ENCODE measurements at places on chromosomes 11 and 22.

GRCh38 chr11:70799386-70799785, 401.1 kb downstream of the CTTN start:
- no peak for DNase-seq

- DNase-seq: no peak
These were observed 86.4 kb downstream of the CELSR1 start for GRCh38 chr22:46450931-46451561.

GRCh38 chr11:11420899-11421285, 67.8 kb upstream of the CSNK2A3 start:
- DNase-seq: no peak

GRCh38 chr11:105754716-105755115, 144.8 kb downstream of the GRIA4 start:
- DNase-seq: no peak

DNA sequence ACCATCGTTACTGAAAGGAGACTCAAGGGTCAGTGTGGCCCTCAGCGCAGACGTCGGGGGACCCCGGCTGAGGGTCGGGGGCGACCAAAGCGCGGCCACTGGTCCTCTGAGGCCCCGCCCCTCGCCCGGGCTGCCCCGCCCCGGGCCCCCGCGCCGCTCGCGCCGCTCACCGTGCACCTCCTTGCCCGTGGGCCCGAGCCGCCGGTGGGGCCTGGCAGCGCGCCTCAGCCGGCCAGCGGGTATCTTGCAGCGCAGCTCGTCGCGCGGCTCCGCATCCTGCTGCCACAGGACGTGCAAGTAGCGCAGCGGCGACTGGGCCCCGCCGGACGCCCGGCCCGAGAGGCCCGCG, 419 bp downstream of the ANKRD54 start:
- DNase-seq: peak; percentile 56

- DNase-seq: peak; percentile 12
These were observed 139.5 kb downstream of the COMMD9 start for GRCh38 chr11:36149538-36150242.

DNA sequence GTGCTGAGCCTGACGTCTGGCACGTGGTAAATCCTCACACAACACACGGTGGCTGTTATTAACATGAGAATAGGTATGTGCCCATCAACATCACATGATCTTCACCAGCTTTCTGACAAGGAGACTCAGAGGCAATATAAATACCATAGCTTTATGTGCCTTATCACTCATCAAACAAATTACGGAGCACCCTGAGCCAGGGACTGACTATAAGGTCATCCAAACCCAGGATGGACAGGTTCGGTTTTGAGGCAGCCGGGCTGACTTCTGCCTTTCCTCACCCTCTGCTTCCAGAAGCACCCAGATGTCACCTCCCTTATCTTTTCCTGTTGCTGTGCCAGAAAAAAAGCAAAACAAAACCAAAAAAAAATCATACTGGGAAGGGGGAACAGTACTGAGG, 5.7 kb upstream of the PLAAT3 start:
- DNase-seq: no peak

GRCh38 chr11:113725913-113726312, 19.8 kb upstream of the TMPRSS5 start:
- DNase-seq: no peak

DNA sequence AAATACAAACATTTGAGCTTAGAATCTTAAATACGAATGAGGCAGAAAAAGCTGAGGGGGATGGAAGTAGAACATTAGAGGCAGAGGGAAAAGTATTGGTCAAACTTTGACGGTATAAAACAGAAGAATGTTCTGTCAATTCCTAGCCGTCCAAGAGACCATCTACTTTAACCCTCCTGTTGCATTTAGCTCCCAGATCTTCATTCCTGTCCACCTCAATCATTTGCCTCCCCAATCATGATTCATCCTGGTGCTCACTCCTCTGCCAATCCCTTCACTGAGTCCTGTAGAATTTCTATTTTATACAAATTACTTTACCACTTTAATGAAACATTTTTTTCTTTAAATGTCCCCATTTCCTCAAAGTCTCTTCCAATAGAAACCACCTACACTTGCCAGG, 28.2 kb downstream of the C2CD3 start:
- no peak for DNase-seq

DNA sequence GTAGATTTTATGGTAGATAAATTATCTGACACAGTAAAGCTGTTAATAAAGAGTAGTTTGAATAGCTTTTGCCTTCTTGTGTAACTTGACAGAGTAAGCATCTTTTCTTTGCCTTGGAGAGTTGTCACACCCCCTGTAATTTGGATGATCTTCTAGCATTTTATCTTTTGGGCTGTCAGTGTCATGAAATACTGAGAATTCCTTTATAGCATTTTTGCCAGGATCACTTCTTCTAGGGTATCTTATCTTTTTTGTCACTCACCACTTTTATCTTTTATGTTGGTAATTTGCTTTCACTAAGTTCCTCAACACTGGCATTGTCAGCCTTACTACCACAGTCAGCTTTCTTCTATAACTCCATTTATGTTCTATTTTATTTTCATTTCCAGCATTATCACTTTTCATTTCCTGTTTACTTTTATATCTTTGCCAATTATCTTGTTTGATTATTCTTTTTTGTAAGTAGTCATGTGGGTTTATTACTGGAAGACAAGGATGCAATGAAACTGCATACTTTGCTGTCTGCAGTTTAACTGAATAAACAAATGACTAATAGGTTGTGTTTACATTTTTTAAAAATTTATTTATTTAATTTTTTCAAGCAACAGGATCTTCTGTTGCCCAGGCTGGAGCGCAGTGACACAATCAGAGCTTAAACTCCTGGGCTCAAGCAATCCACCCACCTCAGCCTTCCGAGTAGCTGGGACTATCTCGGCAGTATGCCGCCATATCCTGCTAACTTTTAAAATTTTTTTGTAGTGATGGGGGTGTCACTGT, 28.1 kb upstream of the ACAT1 start:
- DNase-seq: no peak

- no peak for DNase-seq
These were observed 1081.6 kb downstream of the BRD1 start for GRCh38 chr22:48745842-48746788.

DNA sequence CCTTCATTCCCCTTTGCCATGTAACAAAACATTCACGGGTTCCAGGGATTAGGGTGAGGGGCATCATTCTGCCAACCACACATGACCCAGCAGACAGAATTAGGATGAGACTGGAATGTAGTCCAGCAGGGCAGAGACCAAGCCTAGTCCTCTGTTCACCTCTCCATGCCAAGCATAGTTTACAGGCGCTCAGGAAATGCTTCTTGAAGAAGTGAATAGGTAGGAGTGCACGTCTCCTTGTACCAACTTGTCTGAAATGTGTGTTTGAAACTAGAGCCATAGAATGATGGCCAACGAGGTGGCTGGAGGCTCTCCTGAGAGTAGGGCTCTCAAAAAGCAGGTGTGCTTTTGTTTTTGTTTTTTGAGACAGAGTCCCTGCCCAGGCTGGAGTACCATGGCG, 8.2 kb downstream of the SPINDOC start:
- no peak for DNase-seq

- DNase-seq: no peak
These were observed 9.2 kb upstream of the TPCN2 start for GRCh38 chr11:69039501-69039900.

- DNase-seq: no peak
These were observed 8.2 kb downstream of the DUSP8 start for GRCh38 chr11:1563697-1564534.

DNA sequence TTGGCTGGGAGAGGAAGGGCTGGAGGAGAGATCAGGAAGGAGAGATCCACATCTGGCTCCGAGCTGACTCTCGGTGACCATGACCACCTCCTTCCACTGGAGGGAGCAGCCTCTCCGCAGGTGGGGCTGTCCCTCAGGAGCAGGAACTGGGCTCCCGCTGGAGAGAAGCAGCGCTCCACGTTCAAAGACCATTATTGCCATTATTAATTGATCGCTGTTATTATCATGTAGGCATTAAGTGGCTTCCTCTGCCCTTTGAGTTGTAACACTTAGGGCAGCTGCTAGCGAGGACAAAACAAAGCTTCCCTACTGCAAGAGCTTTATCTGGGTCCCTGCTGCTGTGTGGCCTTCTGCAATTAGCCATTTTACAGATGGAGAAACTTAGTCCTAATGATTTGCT, 251.9 kb downstream of the ST3GAL4 start:
- DNase-seq: no peak

DNA sequence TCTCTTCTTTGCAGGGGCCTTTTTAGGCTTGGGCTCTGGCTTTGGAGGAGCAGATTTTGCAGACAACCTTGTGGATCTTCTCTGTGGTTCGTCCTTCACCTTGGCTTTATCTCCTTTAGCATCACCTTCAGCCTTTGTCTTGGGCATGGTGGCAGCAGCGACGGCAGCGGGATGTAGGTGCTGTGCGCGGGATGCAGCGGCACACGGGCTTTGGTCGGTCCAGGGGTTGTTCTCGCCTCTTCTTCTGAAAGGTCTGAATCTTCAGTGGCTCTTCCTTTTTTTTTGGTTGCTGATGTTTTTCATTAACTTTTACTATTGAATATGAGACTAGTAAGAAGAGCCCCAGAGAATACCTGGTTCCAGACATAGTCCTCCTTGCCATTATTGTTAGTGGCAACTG, 10.0 kb downstream of the MEI1 start:
- no peak for DNase-seq

GRCh38 chr11:116874251-116874650, 36.8 kb upstream of the APOA1 start:
- no peak for DNase-seq

- DNase-seq: no peak
These were observed 3.4 kb downstream of the ZNF195 start for GRCh38 chr11:3375552-3375951.

DNA sequence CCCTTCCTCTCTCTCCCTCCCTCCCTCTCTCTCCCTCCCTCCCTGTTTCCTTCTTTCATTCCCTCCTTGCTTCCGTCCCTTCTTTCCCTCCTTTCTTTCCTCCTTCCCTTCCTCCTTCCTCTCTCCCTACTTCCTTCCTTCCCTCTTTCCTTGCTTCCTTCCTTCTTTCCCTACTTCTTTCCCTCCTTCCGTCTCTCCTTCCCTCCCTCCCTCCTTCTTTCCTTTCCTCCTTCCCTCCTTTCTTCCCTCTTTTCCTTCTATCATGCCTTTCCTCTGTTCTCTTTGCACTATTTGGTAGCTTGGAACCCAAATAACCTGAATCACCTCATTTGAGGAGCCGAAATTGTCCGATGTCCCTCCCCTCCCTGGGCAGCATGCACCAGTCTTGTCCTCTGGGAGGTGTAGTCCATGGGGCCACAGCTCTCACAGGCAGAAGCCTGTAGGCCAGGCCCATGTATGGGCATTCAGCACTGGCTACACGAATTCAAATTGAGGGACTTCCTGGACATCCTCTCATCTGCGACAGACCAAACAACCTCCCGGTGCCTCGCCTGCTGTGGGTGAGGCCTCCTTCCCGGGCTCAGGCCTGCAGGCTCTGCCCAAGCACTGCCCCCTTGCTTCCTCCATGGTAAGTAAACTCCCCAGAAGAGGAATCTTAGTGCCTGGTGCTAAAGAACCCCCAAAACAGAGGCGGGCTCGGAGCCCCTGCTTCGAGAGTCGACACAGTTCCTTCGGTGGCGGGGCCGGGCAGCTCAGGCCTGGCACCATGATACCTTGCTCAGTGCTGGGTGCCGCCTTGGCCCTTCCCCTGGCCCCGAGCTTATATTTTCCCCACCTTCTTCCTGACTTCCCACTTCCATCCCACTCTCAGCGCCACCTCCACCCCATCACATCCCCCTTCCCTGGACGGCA, 454.1 kb upstream of the CADM1 start:
- no peak for DNase-seq

GRCh38 chr11:60762851-60763691, 6.4 kb downstream of the MS4A15 start:
- no peak for DNase-seq

DNA sequence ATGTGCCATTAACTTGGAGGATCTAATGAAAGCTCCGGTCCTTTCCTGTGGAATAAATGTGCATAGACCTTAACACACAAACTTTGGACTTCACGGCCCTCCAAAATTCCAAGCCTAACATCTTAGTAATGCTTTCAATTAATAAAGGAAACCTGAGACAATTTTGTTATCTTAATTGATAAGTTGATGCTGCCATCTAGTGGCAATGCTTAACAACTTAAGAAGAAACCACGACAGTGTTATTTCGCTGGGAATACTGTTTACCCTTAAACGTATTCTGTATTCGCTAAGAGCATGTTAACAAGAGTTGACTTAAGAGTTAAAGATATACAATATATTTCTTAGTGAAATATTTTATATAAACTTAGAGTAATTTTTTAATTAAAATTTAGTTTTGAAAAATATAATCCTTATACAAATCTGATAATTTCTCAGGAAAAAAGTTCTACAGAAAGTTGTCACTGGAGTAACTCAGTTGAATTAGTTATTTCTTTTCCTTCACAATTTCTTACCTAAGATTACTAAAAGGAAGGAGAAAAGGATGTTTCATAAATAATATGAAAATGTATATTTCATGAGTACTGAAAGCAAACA, 35.0 kb upstream of the OR9G4 start:
- DNase-seq: no peak

GRCh38 chr11:117183724-117184349, 5.3 kb downstream of the SIDT2 start:
- DNase-seq: no peak

GRCh38 chr22:28718044-28718443, 23.6 kb downstream of the CHEK2 start:
- DNase-seq: no peak

GRCh38 chr11:128852327-128853023, 14.6 kb downstream of the KCNJ1 start:
- DNase-seq: no peak

DNA sequence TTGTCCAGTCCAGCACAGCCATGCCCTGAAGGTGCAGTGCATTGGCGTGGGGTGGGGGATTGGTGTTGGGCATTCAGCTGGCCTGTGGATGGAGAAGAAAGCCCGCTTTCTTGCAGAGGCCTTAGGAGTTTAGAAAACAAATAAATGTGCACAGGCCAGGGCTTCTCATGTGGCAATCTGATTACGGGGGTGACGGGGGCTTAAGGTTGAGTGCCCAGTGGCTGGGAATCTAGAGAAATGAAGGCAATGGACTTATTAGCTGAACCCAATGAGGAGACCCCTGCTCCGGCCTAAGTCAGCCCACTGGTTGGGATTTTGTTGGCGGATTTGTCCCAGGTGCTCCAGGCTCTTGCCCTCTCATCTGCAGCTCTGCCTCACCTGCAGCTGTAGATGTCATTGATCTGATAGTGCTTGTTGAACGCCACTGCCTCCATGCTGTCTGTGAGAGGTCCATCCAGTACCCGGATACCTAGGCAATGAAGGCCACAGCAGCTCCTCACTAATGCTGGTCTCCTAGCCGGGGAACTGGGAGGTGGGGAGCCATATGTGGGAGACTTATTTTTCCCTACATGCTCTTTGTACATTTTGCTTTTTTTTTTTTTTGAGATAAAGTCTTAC, 6.2 kb downstream of the PCSK7 start:
- no peak for DNase-seq

DNA sequence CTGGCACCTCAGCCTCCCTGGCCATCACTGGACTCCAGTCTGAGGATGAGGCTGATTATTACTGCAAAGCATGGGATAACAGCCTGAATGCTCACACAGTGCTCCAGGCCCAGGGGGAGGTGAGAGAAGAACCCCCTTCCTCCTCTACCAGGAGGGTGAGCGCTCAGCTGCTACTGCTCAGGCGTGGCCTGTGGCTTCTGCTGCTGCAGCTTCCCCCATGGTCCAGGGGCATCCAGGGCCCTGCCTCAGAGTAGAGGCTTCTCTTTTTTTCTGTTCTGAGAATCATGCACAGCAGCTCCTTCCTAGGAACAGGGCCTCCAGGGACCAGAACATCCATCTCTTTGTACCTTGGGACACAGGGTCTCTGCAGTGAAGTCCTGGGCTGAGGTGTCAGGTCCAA, 83.1 kb downstream of the VPREB1 start:
- DNase-seq: no peak

GRCh38 chr22:47392729-47393128, 630.3 kb downstream of the TBC1D22A start:
- no peak for DNase-seq

GRCh38 chr11:3046190-3046589, 11.0 kb downstream of the CARS1 start:
- DNase-seq: no peak

Measured in stimulated activated CD4-positive, alpha-beta T cell treated with anti-CD3 and anti-CD28 coated beads, Interleukin-4, amount 100 ng/mL, for 1 hour (primary cell).